ENCODE measurements at places on chromosomes 16 and 17. TPM values are rescaled to one million over a fixed set of nuclear protein-coding genes. Genes with fewer than 3 reads are reported as not detected.

- no peak for DNase-seq
Measured at GRCh38 chr16:66935314-66936011, at the start of gene CES2. TSS of gene CES2 (plus strand) at chr16:66935516. CDS start at chr16:66935636, 120 bp downstream.

- no peak for DNase-seq
Measured at GRCh38 chr17:56230660-56231059, 77.4 kb downstream of the ANKFN1 start.

DNA sequence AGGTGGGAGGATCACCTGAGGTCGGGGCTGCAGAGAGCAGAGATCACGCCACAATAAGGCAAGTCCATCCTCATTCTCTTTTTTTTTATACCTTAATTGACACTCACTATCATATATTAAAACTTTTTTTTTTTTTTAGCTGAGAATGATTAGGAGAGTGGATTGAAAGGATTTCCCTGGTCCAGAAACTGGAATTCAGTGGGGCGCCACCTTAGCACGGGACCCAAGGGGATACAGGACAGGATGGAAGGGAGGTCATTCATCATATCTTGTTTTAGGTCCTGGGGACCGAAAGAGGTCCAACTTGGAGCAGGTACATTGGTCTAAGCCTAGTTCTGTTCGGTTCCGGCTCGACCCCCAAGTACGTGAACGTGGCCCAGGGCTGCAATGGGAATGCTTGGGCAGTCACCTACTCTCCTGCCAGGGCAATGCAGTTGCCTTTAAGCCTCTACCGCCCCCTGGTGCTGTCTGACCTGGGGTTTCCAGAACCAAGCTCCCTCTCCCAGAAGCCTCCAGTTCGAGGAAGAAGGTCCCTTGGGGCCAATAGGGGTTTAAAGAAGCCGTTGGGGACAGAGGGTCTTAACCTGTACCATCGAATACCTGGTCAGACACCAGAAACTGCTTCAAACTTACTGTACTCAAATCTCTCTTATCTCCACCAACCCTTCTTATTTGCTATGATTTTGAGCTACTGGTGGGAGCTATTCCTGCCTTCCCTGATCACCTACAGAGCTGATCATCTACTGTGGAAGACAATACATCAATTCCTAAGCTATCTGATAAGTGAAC, 19.9 kb upstream of the GPATCH8 start:
- peak; percentile 94 for DNase-seq

GRCh38 chr17:38910325-38910724, 15.1 kb upstream of the LASP1NB start:
- no peak for DNase-seq

GRCh38 chr17:38942696-38943334, 17.4 kb downstream of the LASP1NB start:
- no peak for DNase-seq

WNK4 gene
- total RNA-seq, result 1.2 TPM

NXN gene
- 88.4 TPM for total RNA-seq

KLHL10 gene
- 0.19 TPM for total RNA-seq

NCOR1 gene
- 141 TPM for total RNA-seq

RAB11FIP4 gene
- 53.2 TPM for total RNA-seq

TAT gene
- not detected for total RNA-seq

Data from H1 (cell line).